ENCODE measurements at places on chromosomes 5 and 9.

- no peak for DNase-seq
These were observed 1342.4 kb upstream of the DMAC1 start for GRCh38 chr9:9142001-9142400.

GRCh38 chr5:175870820-175871447 is 444 bp upstream of the CPLX2 start:
- DNase-seq = no peak

- peak; percentile 62 for DNase-seq
These were observed 183.9 kb upstream of the OTULINL start for GRCh38 chr5:14397717-14398116.

- no peak for DNase-seq
These were observed 23.5 kb upstream of the SSBP2 start for GRCh38 chr5:81774374-81774773.

GRCh38 chr5:54018438-54018837 is 291.9 kb downstream of the ARL15 start:
- no peak for DNase-seq

- no peak for DNase-seq
These were observed 7.3 kb upstream of the RXRA start for GRCh38 chr9:134318941-134319305.

GRCh38 chr5:78504704-78505677 is 143.6 kb downstream of the LHFPL2 start:
- DNase-seq = peak; percentile 94

GRCh38 chr9:127698985-127699670 is 7.7 kb upstream of the CFAP157 start:
- DNase-seq = peak; percentile 99

GRCh38 chr9:33752130-33752637 is 43.2 kb upstream of the PRSS3 start:
- no peak for DNase-seq

DNA sequence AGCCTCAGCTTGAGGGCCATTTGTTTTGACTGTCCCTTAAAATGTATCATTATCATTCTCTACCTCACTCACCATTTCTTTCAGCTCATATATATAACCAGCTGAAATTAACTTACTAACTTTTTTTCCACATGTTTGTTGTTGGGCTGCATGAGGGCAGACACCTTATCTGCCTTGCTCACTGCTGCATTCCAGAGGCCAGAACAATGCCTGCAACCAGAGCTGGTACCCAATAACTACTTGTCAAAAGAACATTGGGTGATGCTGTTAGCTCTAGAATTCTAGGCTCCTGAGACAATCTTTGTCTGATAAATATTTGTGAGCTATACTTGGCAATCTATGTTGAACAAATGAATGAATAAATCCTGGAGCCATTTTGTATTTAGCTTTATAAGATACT is 68.3 kb downstream of the HTR4 start:
- no peak for DNase-seq

DNA sequence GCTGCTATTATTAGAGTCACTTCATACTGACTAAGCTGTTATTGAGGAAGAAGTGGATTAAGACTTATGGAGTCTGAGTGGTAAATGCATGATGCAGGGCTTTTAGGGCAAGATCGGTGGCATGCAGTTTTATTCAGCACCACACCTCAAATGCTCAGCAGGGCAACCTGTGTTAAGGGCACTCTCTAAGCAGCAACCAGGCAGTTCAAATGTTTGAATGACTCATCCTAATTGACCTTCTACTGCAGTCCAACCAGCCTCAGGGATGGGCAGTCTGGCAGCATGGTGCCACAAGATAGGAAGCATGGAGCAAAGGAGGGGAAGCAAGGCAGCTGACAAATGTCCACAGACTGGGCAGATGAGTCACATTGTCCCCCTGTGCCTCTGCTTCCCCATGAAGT is 80.2 kb upstream of the MIER3 start:
- DNase-seq = no peak

DNA sequence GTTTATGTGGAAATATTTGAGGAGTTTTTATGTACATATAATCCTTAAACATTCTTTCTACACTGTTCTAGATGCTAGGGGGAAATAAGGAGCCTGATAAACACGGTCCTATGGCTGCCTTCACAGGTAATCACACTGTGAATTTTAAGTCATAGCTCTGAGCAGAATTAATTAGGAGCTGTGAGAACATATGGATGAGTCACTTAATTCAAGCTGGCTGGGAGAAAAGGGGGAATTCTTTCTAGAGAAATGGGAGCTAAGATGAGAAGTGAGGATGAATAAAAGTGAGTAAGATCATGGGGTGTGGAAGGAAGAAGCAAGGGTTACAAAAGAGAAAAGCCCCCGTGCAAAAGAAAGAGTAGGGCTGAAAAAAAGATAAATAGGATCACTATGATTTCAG is 290.8 kb downstream of the DNAH5 start:
- no peak for DNase-seq

GRCh38 chr5:1987471-1987870 is 104.7 kb upstream of the IRX4 start:
- DNase-seq = no peak

- no peak for DNase-seq
These were observed 552.4 kb upstream of the ZNF608 start for GRCh38 chr5:125298746-125299379.

All from hepatic stellate cell (primary cell).